ENCODE measurements at places on chromosomes 13 and 19.
A peak's percentile ranks its signal among the peaks of the same experiment; 100 is the strongest.

- DNase-seq = no peak
Measured at GRCh38 chr19:2586196-2586595, 110.3 kb downstream of the GADD45B start.

DNA sequence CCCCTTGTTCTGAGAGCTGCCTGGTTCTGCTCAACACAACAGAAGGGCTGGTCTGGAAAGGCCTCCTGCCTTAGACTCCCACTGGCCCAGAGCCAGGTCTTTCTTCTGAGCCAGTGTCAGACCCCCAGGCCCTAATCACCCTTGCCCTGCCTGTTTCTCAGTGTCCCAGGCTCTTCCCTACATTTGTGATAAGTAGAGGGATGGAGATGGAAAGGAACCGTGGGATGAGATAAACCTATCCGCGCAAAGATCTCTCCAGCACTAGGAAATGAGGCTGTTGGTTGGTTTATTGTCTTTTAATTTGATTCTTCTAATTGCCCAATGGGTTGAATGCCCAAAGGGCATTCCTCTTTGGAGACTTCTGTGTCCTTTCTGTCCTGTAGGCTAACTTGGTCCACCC lies 470.0 kb downstream of the TSHZ3 start:
- DNase-seq = no peak

GRCh38 chr13:97307882-97308624 lies 85.9 kb downstream of the MBNL2 start:
- DNase-seq = peak; percentile 52

DNA sequence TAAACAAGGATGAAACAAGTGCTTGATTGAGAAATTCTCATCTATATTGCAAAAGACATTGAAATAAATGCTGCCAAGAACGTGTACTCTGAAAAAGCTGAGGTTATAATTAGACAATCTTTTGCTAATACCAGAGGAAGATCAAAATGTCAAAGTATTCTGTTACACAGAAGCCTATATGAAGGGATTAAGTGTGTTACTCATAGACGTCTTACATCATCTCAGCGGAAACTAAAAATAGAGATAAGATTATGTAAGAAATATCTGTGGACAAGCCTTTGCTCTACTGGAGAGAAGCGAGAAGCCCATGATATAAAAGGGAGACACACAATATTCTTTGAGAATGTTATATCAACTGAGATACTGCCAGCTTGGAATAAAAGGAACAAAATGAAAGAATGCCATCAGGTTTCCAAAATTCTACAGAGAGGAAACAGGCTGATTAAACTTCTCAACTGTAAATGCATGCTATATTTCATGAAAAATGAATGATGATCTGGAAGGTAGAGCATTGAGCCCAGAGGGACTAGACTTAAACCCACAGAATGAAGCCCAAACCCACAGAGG lies 699.0 kb downstream of the GPC5 start:
- DNase-seq = no peak

DNA sequence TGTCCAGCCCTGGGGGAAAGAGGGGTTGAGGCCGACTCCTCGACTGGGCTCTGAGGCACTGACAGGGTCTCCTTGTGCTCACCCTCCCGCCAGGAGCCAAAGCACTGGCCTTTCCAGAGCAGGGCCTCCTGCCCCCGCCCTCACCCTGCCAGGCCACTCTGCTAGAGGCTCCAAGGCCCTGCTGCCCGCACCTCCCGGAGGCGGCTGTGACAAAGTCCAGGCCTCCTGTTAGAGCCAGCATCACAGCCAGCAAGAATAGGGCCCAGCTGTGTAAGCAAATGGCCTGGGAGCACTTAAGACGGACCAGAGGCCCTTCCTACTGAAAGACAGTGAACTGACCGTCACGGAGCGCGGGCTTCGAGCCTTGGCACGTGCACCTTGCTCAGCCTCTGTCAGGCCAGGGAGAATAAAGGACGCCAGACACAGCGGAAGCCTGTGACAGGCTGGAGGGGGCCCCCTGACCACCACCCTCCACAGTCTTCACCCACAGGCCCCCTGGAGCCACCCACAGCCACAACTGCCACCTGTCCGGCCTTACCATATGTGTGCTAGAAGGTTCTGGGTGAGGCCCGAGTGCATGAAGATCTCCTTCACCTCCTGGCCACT lies 50.9 kb downstream of the EPS15L1 start:
- no peak for DNase-seq

DNA sequence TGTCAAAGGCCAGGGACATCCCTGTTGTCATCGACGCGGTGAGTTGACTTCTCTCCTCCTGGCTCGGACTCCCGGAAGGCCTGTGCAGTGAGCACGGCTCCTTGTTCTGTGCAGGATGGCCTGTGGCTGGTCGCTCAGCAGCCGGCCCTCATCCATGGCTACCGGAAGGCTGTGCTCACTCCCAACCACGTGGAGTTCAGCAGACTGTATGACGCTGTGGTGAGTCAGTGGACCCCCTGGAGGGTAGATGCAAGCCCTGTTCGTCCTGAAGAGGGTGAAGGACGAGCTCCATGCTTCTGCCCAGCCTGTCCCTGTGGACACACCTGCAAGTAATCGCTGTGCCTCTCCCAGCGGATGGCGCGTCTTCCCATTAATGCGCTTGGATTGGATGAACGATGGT lies 19.2 kb downstream of the NAXD start:
- DNase-seq = no peak

- DNase-seq = no peak
Measured at GRCh38 chr13:27573265-27573664, 47.1 kb downstream of the LNX2 start.

DNA sequence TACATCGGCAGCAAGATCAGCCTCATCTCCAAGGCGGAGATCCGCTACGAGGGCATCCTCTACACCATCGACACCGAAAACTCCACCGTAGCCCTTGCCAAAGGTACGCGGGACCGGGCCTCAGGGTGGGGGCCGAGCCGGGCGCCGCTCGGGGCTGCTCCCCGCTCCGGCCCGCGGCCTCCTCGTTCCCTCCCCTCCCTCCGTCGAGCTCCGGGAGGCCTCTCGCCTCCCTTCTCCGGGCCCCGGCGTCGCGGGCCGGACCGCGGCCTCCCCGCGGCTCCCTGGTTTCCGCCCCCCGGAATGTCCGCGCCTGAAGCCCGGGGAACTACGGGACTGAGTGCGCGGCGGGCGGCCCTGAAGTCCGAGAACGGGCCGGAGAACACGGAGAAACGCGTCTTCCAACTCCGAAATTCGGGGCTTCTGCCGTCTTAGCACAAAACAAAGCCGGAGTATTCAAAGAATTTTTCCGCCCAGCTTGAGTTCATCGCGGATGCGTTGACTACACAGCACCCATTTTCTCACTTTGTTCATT lies 423 bp downstream of the LSM14A start:
- no peak for DNase-seq

GRCh38 chr13:107069108-107069776 lies 501.3 kb upstream of the ARGLU1 start:
- no peak for DNase-seq

- DNase-seq = no peak
Measured at GRCh38 chr13:112716841-112717520, 27.1 kb downstream of the ATP11A start.

GRCh38 chr19:7196763-7197118 lies 97.5 kb downstream of the INSR start:
- DNase-seq = no peak

DNA sequence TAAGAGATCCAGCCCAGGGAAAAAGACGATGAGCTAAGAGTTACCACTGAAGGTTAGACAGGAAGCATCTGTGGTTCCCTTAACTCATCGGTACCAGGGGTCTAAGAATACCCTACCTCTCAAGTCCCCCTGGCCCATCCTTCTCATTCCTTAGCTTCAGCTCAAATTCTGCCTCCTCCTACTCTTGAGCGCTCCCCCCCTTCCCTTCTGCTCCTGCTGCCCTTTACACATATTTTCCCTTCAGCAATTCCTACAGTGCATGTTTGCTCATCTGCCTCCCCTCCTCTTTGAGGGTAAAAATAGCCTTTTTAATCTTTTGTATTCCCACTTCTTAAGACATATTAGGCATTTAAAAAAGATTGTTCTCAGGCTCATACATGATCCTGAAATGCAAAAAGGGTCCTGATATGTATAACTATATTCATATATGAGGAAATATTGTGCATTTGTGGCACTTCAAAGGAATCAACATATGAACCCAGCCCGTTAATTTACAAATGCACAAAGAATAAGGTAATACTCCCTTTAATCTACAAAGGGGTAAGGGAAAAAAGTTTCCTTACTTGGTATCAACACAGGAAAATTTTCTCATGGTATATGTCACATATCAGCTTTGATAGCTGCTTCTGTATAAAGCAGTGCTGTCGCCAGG lies 33.1 kb downstream of the LNX2 start:
- no peak for DNase-seq

DNA sequence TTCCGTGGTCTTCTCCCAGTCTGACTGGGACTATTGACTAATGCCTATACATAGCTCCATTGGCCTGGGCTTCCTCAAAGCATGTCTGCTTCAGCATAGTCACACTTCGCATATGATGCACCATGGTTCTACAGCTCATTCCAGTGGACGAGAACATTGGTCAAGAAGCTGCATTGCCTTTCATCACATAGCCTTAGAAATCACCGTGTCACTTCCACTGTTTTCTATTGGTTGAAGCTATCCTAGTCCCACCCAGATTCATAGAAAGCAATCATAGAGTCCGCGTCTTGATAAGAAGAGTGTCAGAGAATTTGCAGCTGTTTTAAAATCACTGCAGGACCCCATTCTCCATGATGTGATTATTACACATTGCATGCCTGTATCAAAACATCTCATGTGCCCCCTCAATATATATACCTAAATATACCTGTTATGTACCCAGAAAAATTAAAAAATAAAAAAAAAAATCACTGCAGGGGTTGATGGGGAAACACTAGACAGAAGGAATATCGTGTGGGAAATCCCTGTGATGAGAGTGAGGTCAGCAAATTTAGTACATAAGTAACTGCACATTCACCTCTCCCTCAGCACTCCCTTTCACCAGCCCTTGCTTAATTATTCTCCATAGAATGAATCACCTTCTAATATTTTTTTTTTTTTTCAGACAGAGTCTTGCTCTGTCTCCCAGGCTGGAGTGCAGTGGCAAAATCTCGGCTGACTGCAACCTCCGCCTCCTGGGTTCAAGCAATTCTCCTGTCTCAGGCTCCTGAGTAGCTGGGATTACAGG lies 2.2 kb upstream of the ARHGAP33 start:
- no peak for DNase-seq

DNA sequence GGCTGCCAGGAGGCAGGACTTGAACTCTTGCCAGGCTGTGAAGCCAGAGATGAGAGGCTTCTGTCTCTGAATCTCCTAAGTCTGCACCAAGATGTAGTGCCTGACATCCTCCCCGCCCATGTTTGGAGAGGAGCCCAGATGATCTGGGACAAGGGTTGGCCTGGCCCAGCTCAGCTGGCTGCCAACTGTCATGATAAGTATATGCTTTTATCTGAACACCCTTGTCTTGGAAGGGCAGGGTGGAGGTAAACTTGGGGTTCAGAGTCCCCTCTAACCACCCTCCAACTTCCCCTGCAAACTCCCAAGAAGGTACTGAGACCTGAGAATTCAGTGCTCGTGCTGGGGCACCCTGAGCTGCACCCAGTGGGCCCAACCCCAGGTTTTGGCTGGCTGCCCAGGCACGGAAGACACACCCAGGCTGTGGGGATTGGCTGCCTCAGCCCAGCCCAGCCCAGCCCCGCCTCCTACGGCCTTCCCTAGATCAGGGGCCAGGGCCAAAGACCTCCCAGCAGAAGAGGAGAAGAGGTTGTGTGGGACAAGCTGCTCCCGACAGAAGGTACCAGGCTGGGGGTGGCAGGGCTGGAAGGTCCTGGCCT lies at the start of gene CYP4F12:
Gene CYP4F12 (plus strand): TSS at position 508 of the 596 bp plus-strand sequence. CDS start 443 bp downstream, outside the sequence.
- no peak for DNase-seq

DNA sequence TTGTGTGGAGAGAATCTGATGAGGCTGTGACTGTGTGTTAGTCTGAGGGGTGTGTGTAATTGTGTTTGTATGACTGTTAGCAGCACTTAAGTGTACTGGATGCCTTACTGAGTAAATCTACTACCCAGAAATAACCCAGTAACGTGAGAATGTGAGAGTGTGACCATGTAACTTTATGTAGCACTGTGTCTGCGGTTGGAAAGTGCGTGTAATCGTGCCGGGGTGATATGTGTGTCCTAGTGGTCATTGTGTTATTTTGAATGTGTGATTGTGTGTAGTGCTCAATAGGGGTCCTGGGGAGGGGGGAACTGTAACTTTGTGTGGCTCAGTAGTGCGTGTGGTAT lies 550 bp downstream of the ZNF383 start:
- no peak for DNase-seq

- peak; percentile 21 for DNase-seq
Measured at GRCh38 chr19:20423381-20424197, 142.0 kb downstream of the ZNF737 start.

GRCh38 chr13:49653478-49653877 lies 25.2 kb downstream of the ARL11 start:
- no peak for DNase-seq

- no peak for DNase-seq
Measured at GRCh38 chr13:99756281-99756680, 215.3 kb downstream of the ZIC5 start.

DNA sequence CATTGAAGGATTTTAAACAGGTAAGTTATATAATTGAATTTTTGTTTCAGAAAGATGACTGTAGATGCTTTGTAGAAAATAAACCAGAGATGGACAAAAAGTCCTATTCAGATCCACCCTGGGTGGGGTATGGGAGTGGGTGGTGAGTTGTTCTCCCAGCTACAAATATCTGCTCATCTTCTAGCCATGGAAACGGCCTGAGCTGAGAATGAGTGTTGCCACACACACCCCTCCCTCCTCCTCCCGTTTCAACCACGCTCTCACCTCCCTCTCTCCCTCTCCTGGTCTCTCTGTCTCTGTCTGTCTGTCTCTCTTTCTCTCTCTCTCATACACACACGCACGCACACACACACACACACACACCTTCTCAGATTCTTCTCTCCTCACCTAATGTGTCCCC lies 26.4 kb downstream of the SERTM1 start:
- no peak for DNase-seq

GRCh38 chr19:33868076-33868735 lies 71.5 kb downstream of the KCTD15 start:
- no peak for DNase-seq

DNA sequence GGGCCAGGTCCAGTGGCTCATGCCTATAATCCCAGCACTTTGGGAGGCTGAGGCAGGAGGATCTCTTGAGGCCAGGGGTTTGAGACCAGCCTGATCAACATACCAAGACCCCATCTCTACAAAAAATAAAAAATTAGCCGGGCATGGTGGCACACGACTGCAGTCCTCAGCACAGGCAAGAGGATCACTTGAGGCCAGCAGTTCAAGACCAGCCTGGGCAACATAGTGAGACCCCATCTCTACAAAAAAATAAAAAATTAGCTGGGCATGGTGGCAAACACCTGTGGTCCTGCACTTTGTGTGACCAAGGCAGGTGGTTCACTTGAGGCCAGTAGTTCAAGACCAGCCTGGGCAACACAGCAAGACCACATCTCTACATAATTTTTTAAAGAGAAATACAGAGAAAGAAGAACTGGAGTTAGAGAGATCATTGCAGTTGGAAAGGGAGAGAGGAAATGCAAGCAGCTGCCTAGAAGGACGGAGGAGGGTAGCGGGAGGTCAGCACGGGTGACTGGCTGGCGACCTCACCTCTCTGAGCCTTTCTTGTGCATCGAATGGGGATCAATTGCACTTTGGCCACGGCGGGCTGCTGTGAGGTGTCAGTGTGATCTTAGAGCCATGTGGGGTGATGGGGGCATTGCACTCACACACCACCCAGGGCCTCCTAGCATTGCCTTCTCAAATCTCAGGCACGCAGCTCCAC lies 13.9 kb downstream of the BCAM start:
- no peak for DNase-seq

- DNase-seq = no peak
Measured at GRCh38 chr13:33286128-33286527, 573 bp upstream of the STARD13 start.
